Stimulated activated CD8-positive, alpha-beta memory T cell treated with anti-CD3 and anti-CD28 coated beads, Interleukin-15, amount 100 ng/mL, for 24 hours (primary cell): ENCODE measurements at places on chromosomes 16 and 17.
A peak's percentile ranks its signal among the peaks of the same experiment; 100 is the strongest.

GRCh38 chr17:82400830-82401229 is 17.3 kb upstream of the HEXD start:
- DNase-seq, result peak; percentile 22

DNA sequence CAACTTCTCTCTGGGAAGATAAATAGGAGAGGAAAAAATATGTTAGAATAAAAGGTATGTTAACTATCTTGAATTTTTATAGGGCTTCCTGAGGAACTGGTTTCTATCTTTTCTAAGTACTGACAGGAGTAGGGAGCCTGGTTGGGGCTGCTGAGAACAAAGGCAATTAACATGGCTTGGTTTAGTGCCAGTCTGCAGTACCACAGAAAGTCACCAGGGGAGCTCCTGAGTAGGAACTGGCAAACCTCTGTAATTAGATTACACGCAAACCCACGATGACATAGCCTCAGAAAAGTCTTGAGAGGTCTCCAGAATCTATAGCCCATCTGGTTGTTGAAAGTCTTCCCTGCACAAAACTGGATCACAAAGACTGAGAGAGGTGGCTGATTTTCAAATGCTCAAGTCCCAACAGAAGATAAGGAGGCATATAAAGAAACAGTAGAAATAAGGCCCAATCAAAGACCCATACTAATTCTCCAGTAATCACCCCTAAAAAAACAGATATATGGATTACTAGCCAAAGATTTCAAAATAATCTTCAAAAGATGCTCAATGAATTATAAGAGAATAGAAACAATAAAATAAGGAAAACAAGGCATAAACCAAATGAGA is 11.7 kb upstream of the CNTNAP4 start:
- no peak for DNase-seq

DNA sequence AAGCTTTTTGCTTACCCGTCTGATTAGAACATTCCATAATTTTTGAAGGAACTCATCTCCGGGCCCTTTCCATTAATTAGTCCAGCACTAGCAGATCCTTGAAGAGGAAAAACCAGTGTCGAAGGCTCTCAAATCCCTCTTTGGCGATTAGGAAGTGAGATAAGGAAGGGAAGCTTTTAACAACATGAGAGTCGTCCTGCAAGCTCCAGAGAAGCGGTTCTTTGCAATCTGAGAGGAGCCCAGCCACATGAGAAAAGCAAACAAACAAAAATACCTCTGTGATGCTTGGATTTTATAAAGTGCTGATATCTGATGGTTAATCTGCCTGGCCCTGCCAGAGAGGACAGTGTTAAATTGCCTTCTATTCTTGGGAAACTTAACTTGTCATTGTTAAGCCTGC is 339.8 kb upstream of the SALL1 start:
- DNase-seq, result no peak

DNA sequence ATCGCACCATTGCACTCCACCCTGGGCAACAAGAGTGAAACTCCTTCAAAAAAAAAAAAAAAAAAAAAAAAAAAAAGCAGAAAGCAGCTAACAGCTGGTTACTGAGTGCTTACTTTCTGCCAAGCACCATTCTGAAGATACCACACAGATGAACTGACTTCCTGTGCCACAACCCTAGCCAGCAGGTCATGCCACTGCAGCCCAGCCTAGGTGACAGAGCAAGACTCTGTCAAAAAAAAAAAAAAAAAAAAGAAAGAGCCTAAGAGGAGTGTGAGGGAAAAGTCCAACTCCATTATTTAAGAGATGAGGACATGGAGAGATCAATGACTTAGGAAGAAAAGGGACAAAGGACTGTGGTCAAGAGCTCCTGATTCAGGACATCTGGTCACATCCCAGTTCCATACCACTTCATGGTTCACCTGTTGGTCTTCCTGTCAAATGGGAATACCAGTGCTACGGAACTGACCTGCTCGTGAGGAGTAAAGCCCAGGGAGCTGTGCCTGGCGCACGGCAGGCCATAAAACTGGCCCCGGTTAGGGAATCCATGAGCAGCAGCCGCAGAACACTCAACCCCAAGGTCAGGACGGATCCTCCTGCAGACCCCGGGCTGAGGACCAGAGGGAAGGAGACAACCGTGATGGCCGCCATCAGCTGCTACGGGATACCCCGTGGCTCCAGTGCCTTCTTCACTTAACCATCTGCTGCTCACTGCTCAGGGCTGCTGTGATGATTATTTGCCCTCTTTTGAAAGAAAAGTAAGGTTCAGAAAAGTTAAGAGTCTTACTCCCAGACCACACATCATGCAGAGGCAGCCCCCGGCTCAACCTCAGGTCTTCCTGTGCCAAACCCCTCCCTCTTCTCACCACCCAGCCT is 950 bp downstream of the KLHDC4 start:
- no peak for DNase-seq

DNA sequence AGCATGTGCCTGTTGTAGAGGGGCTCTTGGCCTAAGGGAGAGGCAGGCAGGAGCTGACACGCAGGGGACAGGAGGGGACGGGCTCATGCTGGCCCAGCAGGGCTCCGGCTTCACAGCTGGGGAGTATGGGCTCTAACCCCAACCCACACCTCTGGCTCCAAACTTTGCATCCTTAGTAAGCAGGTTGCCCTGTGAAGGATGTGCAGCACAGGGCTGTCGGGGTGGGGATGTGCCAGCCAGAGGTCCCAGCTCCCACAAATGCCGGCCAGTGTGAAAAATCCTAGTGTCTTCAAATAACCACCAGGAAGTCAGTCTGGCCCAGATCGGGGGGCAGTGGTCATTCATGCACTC is 14.0 kb upstream of the FAM83G start:
- DNase-seq, result no peak

GRCh38 chr16:89013111-89013510 is 36.1 kb upstream of the CBFA2T3 start:
- no peak for DNase-seq

DNA sequence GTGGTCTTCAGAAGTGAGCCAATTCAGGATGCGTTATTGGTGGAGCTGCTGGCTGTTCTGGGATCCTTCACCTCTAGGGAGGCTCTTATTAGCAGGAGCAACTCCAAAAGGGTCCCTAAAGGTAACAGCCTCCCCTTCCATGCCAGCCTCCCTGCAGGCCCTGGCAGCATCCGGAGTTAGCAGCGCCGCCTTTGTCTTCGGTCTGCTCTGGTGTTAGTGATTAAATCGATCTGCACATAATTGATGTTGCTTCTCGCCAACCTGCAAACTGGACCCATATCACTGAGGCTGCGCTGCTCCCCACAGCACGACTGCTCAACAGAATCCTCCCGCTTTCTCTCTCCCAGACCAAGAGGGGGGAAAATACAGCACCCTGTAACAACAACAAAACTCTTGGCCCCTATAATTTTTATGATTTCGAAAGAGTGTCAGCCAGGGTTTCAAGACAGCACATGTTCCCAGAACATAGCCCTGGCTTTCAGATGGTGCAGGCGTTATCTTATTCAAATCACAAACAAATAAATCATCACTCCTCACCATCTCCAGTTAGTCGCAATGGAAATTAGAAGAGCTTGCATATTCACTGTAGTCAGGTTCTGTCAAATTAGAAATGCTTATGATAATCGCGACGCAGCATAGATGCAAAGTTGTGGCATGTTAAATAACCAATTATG is 76.0 kb downstream of the IRX3 start:
- DNase-seq, result no peak

- no peak for DNase-seq
These were observed 52.3 kb downstream of the TNRC6C start for GRCh38 chr17:78010759-78011158.

- no peak for DNase-seq
These were observed 990 bp upstream of the ROGDI start for GRCh38 chr16:4803401-4803844.

- no peak for DNase-seq
These were observed 45.2 kb downstream of the TBC1D26 start for GRCh38 chr17:15777297-15777696.

DNA sequence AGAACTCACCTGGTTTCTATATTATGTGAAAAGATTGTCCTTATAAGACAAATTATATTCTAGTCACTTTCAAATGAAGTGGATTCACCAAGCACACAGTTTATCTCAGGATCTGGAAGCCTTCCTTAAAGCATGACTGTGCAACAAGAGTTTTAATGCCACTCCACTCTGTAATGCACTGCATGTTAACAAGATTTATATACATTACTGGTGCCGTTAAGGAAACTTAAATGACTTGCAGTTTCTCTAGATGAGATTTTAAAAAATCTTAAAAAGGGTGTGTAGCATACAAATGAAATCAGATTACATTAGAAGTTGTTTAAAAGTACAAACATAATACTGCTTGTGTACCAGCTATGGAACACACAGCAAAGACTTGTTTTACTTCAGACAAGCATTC is 150.8 kb downstream of the SNX11 start:
- no peak for DNase-seq

GRCh38 chr16:29687755-29688154 is 8.8 kb downstream of the QPRT start:
- DNase-seq, result no peak

DNA sequence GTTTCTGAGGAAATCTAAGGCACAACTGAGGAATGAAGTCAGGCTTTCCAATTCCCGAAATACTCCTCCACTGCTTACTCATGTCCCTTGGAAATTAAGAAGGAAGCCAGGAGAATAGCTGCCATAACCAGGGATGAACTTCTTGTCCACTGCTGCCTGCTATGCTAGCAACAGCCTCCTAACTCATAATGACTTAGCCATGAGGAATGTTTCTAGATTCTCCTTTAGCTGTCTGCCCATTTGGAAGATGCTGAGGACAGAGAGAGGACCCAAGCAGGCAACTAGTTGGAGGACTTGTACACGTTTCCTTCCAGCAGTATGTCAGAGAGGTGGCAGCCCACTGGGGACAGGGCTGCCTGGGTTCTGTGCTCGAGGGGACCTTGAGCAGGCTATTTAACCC is 939 bp upstream of the CCL2 start:
- no peak for DNase-seq

DNA sequence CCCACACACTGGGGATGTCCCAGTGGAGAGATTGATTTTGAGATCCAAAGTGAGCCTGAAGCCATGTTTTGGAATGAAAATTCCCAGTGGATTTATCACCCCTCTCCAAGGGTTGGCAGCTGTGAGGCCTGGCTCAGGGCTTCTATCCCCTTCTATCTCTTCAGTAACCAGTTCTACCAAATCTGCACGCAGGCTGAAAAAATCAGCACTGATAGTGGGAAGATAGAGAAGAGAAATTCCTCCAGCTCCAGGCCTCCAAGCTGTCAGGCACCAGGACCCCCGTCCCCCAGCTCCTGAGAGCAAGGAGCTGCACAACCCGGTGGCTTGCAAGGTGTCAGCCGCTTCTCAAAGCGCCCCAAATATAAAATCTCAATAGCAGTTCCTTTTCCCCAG is 1.0 kb downstream of the FLOT2 start:
- DNase-seq, result no peak

DNA sequence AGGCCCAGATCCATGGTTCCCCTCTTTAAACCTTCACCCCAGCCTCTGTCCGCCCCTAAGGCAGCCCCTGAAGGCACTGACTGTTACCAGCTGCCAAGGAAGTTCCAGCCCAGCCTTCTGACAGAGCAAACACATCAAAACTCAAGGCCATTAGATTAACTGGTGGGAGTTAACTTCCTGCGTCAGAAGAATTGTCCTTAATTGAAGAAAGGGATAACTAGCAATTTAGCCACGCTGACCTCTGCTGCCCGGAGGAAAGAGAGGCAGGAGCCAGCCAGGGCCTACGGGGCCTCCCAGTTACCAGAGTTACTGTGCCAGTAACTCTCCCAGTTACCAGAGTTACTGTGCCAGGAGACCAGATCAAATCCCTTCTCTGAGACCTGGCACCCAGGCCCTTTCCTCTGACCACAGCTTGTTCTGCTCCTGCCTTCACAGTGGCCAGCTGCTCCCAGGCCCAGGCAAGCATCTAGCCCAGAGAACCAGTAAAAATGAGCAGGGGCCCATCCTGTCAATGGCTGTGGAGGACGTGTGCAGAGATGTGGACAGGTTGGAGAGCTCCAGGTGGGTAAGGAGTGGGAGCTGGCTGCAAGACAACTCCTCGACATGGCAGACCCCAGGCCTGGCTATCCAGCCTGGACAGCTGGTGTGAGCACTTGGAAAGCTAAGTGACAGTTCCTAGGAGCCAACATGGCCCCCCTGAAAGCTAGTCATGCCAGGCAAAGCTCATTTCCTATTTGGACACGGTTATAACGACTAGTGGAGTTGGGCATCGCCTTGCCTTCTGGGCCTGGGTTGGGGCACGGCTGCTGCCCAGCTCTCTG is 2.8 kb upstream of the PITPNM3 start:
- no peak for DNase-seq

DNA sequence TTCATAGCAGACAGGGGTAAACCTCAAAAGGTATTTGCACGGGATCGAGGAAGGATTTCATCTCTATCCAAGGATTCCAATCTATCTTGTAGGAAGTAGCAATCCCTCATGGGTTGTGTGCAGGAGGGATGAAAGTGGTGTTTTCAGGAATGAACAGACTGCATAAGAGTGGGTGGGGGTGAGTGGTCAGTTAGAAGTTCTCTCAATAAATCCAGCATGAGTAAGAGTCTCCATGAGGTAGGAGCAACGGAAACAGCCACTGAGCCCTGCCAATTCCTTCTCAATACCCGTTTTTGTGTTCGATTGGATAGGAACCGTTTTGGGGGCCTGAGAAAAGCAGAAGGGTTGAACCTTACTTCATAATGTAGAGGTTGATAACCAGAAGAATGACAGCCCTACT is 375.6 kb downstream of the SOX9 start:
- no peak for DNase-seq

- no peak for DNase-seq
These were observed 397.4 kb downstream of the SOX9 start for GRCh38 chr17:72518159-72518732.

DNA sequence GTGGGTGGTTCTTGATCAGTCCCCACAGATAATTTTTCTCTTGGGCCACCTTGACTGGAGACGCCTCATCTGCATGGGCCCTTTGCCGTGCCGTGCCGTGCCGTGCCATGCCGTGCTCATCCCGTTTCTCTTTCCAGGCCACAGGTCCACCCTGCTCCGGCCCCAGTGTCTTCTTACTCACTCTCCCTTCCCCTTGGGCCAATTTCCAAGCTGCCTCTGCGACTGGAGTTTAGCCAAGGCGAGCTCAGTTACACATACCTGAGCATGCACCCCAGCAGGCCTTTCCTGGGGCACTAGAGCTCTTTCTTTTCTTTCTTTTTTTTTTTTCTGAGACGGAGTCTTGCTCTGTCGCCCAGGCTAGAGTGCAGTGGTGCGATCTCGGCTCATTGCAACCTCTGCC is 40.5 kb upstream of the MGAT5B start:
- no peak for DNase-seq

DNA sequence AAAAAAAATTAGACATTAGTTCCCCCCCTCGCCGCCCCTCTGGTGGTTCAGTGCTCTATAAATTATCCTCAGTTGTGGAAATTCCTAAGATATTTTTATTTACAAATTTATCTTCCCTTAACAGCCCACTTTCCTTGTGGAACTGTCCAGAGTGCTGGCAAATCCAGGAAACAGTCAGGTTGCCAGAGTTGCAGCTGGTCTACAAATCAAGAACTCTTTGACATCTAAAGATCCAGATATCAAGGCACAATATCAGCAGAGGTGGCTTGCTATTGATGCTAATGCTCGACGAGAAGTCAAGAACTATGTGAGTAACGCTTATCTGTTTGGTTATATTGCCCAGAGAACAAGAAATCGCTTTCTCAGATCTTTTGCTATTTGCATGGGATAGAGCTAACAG is 2.9 kb downstream of the KPNB1 start:
- no peak for DNase-seq

- DNase-seq, result no peak
These were observed 7.9 kb downstream of the TBX4 start for GRCh38 chr17:61459939-61460718.
